ENCODE measurements at places on chromosomes 2 and 18.

GRCh38 chr2:156340804-156341451, 8.4 kb upstream of the NR4A2 start:
- DNase-seq: peak; percentile 36

DNA sequence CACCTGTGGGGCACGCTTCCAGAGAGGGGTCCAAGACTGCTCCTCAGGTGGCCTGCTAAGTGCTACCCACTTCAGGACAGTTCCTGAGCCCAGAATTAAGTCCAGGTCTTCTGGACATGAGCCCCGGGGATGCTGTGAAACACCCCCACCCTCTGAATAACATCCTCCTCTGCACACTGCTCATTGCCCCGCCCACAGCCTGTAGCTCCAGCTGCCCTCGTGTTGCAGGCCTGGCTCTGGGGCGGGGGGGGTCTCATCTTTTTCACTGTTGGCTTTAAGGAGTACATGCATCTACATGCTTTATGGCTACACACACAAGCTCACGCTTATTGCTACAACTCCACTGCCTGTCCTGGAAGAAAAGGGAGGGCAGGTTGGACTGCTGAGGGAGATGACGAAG, 92.8 kb downstream of the PTGR3 start:
- DNase-seq: no peak

GRCh38 chr18:61545281-61546245, 212.3 kb downstream of the CDH20 start:
- DNase-seq: no peak

DNA sequence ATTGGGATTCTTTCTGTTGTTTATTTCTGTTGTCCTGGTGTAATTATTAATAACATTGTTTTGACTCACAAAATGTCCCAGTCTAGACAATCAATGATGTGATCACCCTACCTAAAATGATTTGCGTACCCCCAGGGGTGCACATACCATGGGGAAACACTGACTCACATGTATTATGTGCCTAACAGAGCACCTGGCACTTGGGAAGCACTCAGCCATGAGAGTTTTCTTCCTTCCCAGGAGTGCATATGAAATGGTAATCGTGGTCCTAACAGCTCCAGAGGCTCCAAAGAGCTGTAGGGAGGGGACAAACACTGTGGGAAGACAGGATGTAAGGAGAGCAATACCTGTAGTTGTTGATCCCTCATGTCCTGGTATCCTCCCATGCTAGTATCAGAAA, 187.8 kb upstream of the ERBB4 start:
- no peak for DNase-seq
